Ecto neural progenitor cell (in vitro differentiated cells): ENCODE measurements at places on chromosomes 12 and 14.

DNA sequence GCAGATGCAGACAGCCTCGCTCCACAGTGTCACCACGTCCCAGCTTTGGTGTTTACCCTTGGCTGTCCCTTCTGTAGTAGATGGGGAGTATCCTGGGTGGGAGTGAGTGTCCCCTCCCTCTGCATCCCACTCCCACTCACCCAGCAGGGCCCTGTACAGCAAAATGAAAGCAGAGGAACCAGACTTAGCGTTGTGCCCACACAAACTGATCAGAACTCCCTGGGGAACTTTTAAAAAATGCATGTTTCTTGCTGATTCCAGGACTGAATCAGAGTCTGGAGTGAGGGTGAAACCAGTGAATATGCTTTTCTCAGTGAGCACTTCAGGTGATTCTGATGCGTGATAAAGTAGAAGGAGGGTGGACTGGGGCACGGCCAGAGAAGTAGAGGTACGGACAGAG is 2.9 kb downstream of the ACVRL1 start:
- no peak for DNase-seq

- DNase-seq, result no peak
Observed at GRCh38 chr12:44749566-44749965, 126.5 kb downstream of the NELL2 start.

DNA sequence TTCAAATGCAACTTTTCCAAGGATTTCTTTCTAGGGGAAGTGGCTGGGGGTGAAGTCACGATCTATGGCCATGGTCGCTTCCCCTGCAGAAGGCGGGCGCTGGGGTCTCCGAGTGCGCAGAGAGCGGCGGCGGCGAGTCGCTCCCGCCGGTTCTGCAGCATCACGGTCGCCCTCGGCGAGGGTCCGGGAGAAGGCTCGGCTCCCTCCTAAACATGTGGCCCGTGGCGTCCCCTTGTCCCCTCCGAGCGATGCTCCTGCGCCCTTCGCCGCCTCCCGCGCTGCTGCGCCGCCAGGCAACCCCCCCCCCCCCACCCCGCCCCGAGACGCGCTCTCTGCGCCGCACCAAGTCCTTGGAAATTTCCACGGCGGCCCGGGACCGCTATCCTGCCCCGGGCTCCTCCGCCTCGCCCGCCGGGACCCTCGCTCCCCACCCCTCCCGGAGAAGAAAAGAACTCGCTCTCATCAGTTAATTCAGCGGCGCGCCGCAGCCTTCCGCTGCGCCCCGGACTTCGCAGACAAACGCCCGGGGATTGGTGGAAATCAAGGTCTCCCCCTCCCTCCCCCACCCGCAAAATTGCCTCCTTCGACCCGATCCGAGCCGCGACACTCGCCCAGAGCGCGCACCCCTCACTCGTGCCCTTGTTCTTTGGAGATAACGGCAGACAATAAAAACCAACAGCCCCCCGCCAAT is at the start of gene ST8SIA1:
Gene ST8SIA1 (minus strand): TSS at position 298 of the 691 bp plus-strand sequence. CDS start 475 bp downstream, outside the sequence.
- peak; percentile 76 for DNase-seq

- DNase-seq, result no peak
Observed at GRCh38 chr14:89544636-89545301, 127.7 kb upstream of the FOXN3 start.

GRCh38 chr12:114221136-114221833 is 184.7 kb downstream of the TBX5 start:
- no peak for DNase-seq

- DNase-seq, result no peak
Observed at GRCh38 chr14:76015668-76016067, 30.1 kb downstream of the IFT43 start.

- DNase-seq, result peak; percentile 32
Observed at GRCh38 chr12:49843876-49844437, 1.1 kb upstream of the BCDIN3D start.

DNA sequence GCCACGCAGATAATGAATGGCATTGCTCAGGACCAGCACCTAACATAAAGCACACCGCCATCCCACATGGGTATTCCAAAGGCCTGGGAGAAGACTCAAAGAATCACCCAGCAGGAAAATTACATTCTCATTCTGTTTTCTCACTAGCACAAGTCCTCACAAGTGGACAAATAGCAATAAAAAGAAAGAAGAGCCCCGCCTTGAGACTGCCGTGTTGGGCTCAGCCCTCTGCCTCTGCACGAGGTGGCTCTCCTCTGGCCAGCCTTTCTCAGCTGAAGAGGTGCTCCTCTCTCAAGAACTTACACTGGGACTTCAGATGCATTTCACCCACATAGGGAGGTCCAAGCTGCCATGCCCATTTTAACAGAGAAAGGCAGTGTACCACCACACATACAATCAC is 207.5 kb downstream of the SPTSSA start:
- no peak for DNase-seq

GRCh38 chr12:93098077-93098476 is 169.0 kb upstream of the EEA1 start:
- DNase-seq, result no peak

GRCh38 chr12:25852792-25853191 is 105.7 kb upstream of the RASSF8 start:
- no peak for DNase-seq

- no peak for DNase-seq
Observed at GRCh38 chr14:20775901-20776300, 5.2 kb upstream of the RNASE6 start.

DNA sequence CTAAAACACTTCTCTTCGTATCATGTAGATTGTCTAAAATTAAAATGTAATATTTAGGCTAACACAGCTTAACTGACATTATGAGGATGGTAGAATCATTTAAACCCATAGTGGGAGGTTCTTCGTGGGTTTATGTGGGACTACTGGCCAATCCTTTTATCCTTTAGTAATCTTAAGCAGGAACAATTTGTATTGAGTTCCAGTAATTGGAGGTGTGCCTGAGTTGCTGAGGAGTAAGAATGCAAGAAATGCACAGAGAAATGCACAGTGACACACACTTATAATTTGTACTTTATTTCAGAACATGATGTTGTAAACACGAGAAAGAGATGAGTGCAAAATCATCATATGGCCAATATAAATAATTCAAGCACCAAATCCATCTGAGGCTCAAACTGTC is 22.3 kb downstream of the OTOGL start:
- no peak for DNase-seq

- DNase-seq, result peak; percentile 60
Observed at GRCh38 chr12:50924439-50925341, 27.7 kb upstream of the HIGD1C start.

DNA sequence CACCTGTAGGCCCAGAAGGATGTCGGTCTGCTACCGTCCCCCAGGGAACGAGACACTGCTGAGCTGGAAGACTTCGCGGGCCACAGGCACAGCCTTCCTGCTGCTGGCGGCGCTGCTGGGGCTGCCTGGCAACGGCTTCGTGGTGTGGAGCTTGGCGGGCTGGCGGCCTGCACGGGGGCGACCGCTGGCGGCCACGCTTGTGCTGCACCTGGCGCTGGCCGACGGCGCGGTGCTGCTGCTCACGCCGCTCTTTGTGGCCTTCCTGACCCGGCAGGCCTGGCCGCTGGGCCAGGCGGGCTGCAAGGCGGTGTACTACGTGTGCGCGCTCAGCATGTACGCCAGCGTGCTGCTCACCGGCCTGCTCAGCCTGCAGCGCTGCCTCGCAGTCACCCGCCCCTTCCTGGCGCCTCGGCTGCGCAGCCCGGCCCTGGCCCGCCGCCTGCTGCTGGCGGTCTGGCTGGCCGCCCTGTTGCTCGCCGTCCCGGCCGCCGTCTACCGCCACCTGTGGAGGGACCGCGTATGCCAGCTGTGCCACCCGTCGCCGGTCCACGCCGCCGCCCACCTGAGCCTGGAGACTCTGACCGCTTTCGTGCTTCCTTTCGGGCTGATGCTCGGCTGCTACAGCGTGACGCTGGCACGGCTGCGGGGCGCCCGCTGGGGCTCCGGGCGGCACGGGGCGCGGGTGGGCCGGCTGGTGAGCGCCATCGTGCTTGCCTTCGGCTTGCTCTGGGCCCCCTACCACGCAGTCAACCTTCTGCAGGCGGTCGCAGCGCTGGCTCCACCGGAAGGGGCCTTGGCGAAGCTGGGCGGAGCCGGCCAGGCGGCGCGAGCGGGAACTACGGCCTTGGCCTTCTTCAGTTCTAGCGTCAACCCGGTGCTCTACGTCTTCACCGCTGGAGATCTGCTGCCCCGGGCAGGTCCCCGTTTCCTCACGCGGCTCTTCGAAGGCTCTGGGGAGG is at the start of gene LTB4R:
Gene LTB4R (plus strand): TSS at position 857 of the 959 bp plus-strand sequence. CDS start 4,150 bp downstream, outside the sequence.
- DNase-seq, result no peak

DNA sequence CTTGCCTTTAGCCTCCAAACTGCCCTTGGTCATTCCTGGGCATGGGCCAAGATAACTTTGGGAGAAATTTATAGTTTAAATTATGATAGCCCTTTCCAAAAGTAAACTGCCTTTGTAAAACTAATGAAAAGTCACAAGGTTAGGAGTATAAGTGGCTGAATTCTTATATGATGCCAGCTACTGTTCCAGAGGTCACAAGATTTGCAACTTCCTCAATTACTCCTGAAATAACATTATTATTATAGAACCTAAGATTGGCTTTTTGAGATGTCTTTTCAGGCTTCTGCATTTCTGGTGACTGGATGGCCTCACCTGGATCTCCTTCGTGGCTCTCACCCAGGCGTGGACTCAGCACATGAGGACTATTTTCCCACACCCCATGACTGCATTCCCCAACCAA is 55.0 kb downstream of the OSBPL8 start:
- no peak for DNase-seq

- DNase-seq, result no peak
Observed at GRCh38 chr12:112826011-112826410, 34.5 kb downstream of the RPH3A start.

DNA sequence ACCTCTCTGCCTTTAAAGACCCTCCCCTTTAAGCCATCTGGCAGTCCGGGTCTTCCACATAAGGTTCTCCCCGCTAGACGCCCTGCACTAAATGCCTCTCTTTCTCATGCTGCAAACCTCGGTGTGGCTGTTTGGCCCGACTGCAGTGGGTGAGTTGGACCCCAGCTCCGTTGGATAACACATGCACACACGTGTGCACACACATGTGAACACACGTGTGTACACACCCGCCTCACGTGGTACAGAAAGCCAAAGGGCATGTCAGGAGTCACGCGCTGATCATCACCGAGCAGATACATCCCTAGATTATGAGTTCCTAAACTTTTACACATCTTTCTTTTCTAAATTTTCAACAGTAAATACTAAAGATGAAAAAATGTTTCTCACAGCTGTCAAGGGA is 68.3 kb downstream of the RIMBP2 start:
- DNase-seq, result no peak

- peak; percentile 63 for DNase-seq
Observed at GRCh38 chr12:114013575-114014345, 47.6 kb upstream of the RBM19 start.

DNA sequence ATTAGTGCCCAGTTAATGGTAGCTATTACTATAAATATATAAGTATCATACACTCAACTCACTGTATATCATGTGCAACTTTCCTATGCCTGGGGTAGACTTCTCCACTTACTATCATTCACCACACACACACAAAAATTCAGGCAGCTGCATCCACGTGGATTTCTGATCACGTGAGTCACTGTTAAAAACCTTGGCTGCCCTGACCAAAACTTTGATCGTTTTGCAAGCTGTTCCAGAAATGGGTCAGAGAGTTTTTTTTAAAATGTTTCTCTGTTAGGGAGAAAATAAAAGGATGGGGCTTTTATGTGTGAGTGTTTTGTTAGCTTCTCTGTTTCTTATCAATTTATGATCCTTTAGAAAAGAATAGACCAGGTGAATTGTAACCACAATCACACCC is 198.2 kb upstream of the CNOT2 start:
- no peak for DNase-seq

DNA sequence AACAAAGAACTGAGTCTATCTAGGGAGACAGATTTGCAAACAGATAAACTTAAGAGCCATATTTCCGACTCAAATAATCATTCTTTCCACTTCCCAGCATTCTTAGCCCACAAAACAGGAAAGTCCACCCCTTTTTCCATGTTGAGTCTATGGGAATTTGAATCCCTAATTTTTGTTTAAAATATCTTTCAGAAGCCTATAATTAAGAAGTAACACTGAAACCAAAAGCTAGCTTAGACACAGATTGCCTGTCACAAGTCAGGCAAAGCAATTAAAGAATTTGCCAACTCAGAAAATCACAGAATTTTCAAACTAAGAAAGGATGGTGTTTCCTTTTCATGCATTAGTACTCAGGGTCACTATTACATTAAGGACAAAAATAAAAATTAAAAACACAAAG is 17.0 kb downstream of the ATP2B1 start:
- DNase-seq, result no peak

GRCh38 chr12:100473716-100474150 is at the start of gene NR1H4:
NR1H4 (plus strand) TSS chr12:100473866; CDS start chr12:100493324, 19,458 bp downstream.
- DNase-seq, result no peak

GRCh38 chr14:56197150-56197549 is 78.9 kb downstream of the PELI2 start:
- no peak for DNase-seq

DNA sequence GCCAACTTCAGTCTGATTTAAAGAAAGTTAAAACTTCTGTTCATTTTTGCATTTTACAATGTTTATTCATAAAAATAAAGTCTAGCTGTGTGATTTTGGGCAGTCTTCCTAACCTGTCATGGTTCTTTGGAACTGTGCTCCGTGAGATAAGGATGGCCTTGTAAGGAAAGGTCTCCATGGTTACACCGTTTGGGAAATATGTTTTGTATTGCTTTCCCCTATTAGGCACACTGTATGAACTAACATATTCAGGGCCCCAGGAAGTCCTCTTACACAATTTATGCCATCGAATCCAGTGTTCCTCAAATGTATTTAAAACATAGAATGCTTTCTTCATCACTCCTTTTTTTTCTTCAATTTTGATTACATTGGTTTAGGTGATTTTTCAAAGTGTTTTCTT is 54.5 kb downstream of the APAF1 start:
- DNase-seq, result no peak

GRCh38 chr12:22689876-22690275 is 64.9 kb downstream of the ETNK1 start:
- DNase-seq, result no peak

DNA sequence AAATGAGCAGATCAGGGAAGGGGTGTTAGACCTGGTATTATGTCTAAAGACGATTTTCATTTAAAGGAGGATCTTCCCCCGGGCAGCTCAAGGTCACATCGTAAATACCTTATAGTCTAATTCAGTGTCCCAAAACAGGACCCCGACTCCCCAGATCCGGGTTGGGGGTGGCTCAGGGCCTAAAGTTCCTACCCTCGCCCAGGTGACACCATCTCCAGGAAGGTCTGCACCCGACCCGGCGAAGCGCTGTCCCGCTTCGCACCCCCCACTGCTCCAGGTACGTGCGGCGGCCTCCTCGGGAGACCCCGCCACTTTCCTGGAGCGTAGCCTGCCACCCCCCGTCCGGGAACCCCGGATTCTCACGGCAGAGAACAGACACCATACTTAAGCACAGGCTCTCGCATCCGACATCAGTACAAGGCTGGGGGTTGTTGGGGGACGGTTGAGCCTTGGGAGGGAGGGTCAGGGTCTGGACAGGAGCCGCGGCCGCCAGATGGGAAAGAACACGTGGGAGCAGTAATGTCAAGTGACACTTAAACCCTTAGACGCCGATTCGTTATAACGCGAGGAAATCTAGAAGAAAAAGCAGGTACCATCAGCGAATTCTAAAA is 556 bp downstream of the TIMM9 start:
- DNase-seq, result peak; percentile 81
